ENCODE measurements at places on chromosomes 2 and 18. TPM values are rescaled to one million over a fixed set of nuclear protein-coding genes. Genes with fewer than 3 reads are reported as not detected.

ZNF521 gene
- total RNA-seq = 23.6 TPM

FEV gene
- not detected for total RNA-seq

ABCG5 gene
- not detected for total RNA-seq

SOCS6 gene
- 44.1 TPM for total RNA-seq

ARHGAP15 gene
- total RNA-seq = not detected

TCF23 gene
- total RNA-seq = not detected

MAIP1 gene
- total RNA-seq = 24.8 TPM

GAL3ST2 gene
- not detected for total RNA-seq

RASGRP3 gene
- total RNA-seq = 0.50 TPM

Data from fibroblast of lung (primary cell).